Naive thymus-derived CD8-positive, alpha-beta T cell (primary cell): ENCODE measurements at places on chromosomes 11 and 22. TPM values are rescaled to one million over a fixed set of nuclear protein-coding genes. Genes with fewer than 3 reads are reported as not detected.

The CAVIN3 gene
- not detected for polyA plus RNA-seq

The OR56B4 gene
- polyA plus RNA-seq, result 0.19 TPM

The APOL1 gene
- polyA plus RNA-seq, result 11.8 TPM

The SOX6 gene
- polyA plus RNA-seq, result 0.26 TPM
